ENCODE measurements at places on chromosomes 13 and 19.

- DNase-seq, result no peak
Measured at GRCh38 chr19:48342841-48343540, 17.6 kb downstream of the EMP3 start.

GRCh38 chr19:13056052-13056660 is 46.5 kb downstream of the LYL1 start:
- peak; percentile 68 for DNase-seq

- DNase-seq, result no peak
Measured at GRCh38 chr13:21326155-21327031, 132.7 kb downstream of the ZDHHC20 start.

GRCh38 chr13:28318496-28318895 is 176.4 kb downstream of the FLT1 start:
- DNase-seq, result peak; percentile 92

DNA sequence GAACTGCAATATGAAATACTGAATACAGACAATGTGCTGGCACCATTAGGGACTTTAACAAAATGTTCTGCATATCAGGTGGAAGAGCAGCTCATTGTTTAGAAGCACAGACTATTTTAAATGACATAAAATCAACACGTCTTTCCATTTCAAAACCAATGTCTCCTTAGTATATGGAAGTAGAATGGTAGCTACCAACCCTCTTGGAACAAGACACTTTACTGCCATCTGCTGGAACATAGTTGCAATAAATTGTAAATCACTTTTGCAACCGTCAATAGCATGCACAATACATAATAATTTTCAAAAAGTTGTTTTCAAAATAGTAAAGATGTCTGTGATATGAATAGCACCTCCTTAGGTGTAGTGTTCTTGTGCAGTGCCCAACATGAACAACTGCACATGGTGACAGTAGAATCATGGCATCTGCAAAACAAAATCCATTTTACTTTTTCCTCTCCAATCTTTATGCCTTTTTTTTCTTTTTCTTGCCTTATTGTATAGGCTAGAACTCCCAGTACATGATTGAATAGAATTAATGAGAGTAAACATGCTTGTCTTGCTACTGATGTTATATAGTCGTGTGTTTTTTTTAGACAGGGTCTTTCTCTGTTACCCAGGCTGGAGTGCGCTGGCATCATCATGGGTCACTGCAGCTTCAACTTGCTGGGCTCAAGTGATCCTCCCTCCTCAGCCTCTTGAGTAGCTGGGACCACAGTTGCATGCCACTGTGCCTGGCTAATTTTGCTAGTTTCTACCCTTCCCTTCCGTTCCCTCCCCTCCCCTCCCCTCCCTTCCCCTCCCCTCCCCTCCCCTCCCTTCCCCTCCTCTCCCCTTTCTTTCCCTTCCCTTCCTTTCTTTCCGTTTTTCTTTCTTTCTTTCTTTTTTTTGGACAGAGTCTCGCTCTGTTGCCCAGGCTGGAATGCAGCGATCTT is 7.8 kb upstream of the LYPD5 start:
- no peak for DNase-seq

GRCh38 chr13:98509271-98510155 is 67.4 kb downstream of the STK24 start:
- peak; percentile 25 for DNase-seq

- DNase-seq, result peak; percentile 79
Measured at GRCh38 chr13:26710166-26710565, 50.4 kb downstream of the GPR12 start.

GRCh38 chr13:107067381-107067780 is 499.4 kb upstream of the ARGLU1 start:
- DNase-seq, result no peak

GRCh38 chr19:48818234-48818820 is 7.5 kb upstream of the BCAT2 start:
- no peak for DNase-seq

- no peak for DNase-seq
Measured at GRCh38 chr19:3019211-3019854, 9.7 kb downstream of the TLE2 start.

- DNase-seq, result peak; percentile 23
Measured at GRCh38 chr19:47540748-47541147, 25.9 kb upstream of the NAPA start.

- no peak for DNase-seq
Measured at GRCh38 chr13:83150616-83151307, 731.5 kb downstream of the SLITRK1 start.

DNA sequence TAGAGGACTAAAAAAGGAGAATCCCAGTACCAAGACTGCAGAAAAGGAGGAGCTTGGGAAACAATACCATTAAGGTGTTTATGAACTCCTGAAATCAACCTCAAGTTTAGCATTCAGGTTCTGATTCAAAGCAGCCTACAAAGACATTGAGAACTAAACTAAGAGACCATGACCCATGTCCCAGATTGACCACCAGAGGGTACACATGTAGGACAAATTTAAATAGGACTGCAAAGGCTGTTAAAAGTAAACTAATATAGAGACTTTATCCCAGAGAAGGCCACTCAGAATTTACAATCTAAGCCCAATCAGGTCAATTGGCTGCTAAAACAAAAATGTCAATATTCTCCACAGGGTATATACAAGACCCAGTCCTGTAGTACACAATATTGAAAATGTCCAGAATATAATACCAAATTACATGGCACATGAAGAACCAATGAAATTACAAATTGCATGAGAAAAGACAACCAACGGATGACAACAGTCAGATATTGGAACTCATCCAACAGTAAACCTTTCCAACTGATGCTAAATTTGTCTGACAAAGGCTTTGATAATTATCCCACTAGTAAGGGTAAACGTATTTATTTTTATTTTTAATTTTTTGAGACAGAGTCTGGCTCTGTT is 682.4 kb downstream of the UQCRFS1 start:
- DNase-seq, result no peak

GRCh38 chr13:51243832-51244231 is 21.6 kb downstream of the FAM124A start:
- DNase-seq, result no peak

DNA sequence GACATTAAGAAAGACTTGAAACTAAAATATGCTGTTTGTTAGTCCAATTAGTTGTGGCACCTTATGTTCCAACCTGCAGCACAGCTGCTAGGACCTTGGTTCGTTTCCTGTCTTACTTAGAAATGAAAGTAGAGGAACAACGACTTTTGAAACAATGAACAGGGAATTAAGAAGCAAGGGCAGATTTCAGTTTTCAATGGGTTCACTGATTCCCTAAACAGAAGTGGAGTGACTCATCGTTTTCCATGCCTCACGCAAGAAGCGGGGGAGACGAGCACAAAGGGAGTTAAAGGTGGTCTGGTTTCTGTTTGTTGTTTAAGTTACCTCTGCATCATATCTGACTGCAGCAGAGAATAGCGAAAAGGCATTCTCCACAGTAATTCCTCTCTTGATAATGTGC is 44.8 kb downstream of the PHF11 start:
- DNase-seq, result no peak

DNA sequence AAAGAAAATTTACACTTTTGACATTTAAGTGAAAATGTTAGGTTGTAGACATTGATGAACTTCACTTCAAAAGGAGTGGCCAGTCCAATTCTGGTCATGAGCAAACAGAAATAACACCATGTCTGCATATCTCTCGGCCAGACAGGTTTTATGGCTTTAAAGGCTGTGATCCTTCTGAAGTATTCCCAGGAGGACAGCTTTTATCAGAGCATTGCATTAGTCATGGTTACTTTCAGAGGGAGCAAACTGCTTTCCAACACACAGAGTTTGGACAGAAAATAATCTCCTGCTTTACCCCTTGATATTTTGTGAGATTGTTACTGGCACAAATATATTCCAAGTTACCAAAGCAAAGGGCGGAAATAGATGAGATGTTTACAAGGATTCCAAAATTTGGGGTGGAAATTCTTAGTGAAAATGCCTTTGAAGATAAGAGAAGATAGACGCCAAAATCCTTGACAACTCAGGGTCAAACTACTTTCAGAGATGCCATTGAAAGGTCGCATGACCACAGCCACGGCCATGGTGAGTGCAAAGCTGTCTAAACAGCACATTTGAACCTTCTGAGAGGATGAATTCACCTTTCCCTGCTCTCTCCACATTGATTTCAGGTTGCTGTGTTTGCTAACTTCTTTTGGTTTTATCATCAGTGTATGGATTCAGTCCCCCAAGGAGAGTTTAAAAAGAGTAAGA is 584.5 kb upstream of the SGCG start:
- DNase-seq, result peak; percentile 67

GRCh38 chr19:49515767-49516166 is 3.3 kb downstream of the FCGRT start:
- DNase-seq, result no peak

DNA sequence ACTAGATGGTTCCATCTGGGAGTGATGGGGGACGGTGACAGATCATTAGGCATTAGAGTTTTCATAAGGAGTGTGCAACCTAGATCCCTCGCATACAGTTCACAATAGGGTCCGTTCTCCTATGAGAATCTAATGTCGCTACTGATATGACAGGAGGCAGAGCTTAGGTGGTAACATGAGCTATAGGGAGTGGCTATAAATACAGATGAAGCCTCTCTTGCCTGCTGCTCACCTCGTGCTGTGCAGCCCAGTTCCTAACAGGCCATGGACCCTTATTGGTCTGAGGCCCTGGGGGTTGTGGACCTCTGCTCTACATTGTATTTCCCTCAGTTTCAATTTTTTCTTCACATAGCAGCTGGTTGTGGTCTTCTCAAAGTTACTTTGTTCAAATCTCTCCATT is 56.5 kb downstream of the CDK8 start:
- DNase-seq, result no peak

- DNase-seq, result peak; percentile 60
Measured at GRCh38 chr19:3210347-3211017, 14.0 kb upstream of the CELF5 start.

- DNase-seq, result no peak
Measured at GRCh38 chr19:4064496-4065260, 2.0 kb downstream of the ZBTB7A start.

GRCh38 chr19:43607238-43608205 is 4.4 kb upstream of the SRRM5 start:
- no peak for DNase-seq

DNA sequence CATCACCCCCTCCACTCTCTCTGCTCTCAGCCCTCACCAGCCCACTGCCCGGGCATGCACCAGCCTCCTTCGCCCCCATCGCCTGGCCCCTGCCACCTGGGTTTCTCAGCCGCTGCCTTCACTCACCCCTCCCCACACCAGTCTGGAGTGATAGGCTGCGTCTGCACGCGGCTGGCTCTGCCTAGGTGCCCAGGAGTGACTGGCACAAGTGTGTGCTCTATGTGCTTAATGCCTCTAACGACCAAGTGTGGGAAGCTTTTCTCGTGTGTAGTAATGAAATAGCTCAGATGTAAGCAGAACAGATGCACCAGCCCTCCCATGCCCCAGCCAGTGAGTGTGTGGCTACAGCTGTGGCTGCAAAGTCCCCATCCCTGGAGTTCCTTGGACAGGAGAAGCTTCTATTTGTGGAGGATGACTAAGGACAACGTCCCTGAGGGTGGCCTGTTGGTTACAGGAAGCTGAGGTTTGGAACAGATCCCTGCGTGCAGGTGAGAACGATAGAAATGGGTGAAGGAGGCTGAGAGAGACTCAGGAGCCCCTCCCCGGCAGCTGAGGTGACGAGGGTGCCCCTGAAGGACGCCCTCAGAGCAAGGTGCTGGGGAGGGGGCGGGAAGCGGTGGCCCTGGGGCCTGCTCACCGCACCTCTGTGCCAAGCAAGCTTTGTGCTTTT is 35.6 kb downstream of the ATP11A start:
- peak; percentile 50 for DNase-seq

DNA sequence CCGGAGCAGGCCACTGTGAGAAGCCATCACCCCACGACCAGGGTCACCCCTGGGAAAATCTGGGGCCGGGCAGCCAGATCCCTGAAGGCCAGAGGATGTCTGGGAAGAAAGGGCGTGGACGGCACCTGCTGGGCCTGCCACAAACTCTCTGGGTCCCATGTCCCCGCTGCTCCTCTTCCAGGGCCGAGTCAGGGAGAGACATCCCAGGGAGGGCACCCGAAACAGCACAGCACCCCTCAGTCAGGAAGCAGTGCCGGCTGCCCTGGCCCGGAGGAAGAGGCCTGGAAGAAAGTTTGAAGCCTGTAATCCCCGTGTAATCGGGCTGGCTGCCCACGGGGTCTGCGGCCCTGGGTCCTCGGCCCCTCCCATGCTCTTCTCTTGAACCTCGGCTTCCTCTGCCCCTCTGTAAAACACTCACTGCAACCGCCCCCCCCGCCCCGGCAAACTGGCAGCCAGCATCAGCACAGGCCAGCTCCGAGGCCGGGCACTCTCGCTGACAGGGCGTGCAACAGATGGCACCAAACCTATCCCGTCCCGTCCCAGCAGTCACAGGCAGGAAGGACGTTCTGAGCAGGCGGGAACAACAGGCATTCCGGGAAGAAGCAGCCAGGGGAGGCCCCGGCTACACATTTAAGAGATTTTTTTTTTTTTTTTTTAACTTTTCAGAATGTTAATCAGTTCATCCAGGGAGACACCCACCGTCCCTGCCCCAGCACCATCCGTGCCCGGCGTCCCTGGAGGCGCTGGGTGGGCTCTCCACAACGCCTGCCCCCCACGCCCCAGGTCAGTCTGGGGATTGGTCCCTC is 1.5 kb downstream of the SBNO2 start:
- peak; percentile 90 for DNase-seq

- no peak for DNase-seq
Measured at GRCh38 chr13:76874479-76874878, 11.7 kb downstream of the KCTD12 start.

GRCh38 chr13:24091080-24091479 is 69.4 kb upstream of the SPATA13 start:
- no peak for DNase-seq

DNA sequence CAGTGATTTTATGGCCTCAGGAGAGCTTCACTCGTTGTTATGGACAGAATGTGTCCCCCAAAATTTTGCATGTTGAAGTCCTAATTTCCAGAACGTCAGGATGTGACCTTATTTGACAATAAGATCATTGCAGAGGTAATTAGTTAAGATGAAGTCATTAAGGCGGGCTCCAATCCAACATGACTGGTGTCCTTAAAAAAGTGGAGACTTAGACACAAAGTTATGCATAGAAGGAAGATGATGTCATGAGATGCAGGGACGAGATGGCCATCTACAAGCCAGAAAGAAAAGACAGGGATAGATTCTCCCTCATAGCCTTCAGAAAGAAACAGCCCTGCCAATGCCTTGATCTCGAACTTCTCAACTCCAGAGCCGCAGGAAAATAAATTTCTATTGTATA is 25.8 kb upstream of the SPATA13 start:
- DNase-seq, result no peak

DNA sequence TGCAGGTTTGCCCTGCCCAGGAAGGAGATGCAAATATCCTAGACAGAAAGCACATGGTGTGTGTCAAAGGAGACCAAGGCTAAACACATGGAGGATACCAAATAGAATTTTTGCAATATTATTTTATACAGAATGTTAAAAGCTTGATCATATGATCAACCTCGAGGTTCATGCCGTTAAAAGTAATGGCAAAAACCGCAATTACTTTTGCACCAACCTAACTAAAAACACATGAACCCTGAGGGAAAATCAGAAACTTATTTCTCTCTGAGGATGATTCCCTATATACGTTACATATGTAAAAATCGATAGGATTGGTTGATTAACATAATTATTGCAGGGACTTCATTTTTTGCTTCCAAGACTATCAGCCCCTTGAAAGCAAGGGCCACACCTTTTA is 88.1 kb downstream of the MZT1 start:
- DNase-seq, result no peak

GRCh38 chr13:93290503-93290902 is 63.9 kb downstream of the GPC6 start:
- DNase-seq, result peak; percentile 15

GRCh38 chr19:11234486-11235075 is 4.8 kb upstream of the ANGPTL8 start:
- no peak for DNase-seq

GRCh38 chr13:39415008-39415802 is 187.8 kb downstream of the LHFPL6 start:
- peak; percentile 45 for DNase-seq

GRCh38 chr13:32951580-32951979 is 64.6 kb upstream of the KL start:
- no peak for DNase-seq
